Activated naive CD8-positive, alpha-beta T cell treated with anti-CD3 and anti-CD28 coated beads, Interleukin-2, amount 10 ng/mL, durations not matched to agents 7 days and 5 days (primary cell): ENCODE measurements at places on chromosomes 1 and 21. TPM values are rescaled to one million over a fixed set of nuclear protein-coding genes. Genes with fewer than 3 reads are reported as not detected.

DNA sequence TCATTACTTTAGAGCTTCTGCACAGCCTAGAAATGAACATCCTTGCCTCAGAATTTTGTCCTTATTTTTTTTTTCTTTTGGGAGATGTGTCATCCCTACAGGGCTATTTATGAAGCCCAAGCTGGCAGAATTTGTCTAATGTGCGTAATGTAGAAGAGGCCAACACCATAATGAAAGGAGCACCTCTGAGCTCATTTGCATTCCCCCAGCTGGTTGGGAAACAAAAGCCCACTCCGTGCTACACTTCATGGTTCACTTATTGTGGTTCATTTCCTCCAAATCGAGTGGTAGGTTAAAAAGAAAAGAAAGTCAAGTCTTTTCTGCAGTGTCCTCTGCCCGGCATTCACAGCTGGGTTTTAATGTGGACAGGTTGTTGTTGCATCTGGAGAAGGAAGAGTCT lies 73.5 kb downstream of the KAZN start:
- no peak overlapping the region for H3K4me3 ChIP-seq
- H3K36me3 ChIP-seq, result no peaks in the 10 kb centered on the region
- peaks cover 2% of the 10 kb centered on the region for H3K27me3 ChIP-seq
- no peak overlapping the region for H3K27ac ChIP-seq
- no peak for DNase-seq
- H3K4me1 ChIP-seq, result no peaks in the 10 kb centered on the region

GRCh38 chr1:34648501-34648900 lies 106.3 kb upstream of the GJB5 start:
- no peak for DNase-seq
- H3K4me1 ChIP-seq, result no peaks in the 10 kb centered on the region
- H3K4me3 ChIP-seq, result no peak overlapping the region
- peaks cover 18% of the 10 kb centered on the region for H3K27me3 ChIP-seq

- H3K36me3 ChIP-seq, result peaks cover 60% of the 10 kb centered on the region
- H3K4me3 ChIP-seq, result no peak overlapping the region
- H3K27ac ChIP-seq, result peak overlapping the region; percentile 51
- DNase-seq, result no peak
- peaks cover 43% of the 10 kb centered on the region for H3K4me1 ChIP-seq
- H3K27me3 ChIP-seq, result no peaks in the 10 kb centered on the region
These were observed 30.4 kb downstream of the TMEM63A start for GRCh38 chr1:225851805-225852204.

- peak overlapping the region; percentile 85 for H3K27ac ChIP-seq
- DNase-seq, result peak; percentile 52
- peaks cover 37% of the 10 kb centered on the region for H3K4me1 ChIP-seq
- peak overlapping the region; percentile 62 for H3K4me3 ChIP-seq
- peaks cover 58% of the 10 kb centered on the region for H3K36me3 ChIP-seq
- no peaks in the 10 kb centered on the region for H3K27me3 ChIP-seq
These were observed 25.1 kb upstream of the LSS start for GRCh38 chr21:46253610-46254124.

Gene FCAMR
- total RNA-seq, result not detected

Gene UBE2U
- total RNA-seq, result not detected

Gene HSD3B2
- total RNA-seq, result not detected
